ENCODE measurements at places on chromosomes 2 and 18.

DNA sequence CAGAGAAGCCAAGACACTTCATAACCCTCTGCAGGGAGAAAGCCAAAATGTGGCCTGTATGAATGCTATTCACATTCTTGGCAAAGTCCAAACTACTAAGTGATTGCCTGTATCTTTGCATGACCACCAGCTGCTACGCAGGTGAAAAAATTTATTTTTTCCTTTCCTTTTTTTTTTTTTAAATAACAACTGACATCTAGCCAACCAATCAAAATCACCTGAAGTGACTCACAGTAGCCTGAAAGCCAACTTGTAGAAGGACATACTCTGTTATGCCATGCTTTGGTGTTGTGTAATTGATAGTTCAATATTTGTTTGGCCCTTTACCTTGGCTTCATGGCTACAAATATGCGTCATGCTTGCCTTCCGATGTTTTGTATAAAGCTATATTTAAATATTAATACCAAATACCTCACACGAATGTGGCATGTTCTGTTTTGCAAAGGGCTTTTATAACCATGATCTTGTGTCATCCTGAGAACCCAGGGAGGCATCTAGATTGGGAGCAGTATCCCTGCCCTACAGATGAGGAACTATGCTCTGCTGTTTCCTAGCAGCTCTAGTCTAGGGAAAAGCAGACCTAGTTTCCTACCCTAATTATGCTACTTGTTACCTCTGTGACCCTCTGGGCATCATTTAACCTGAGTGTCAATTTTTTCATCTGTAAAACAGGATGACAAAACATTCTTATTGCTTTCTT, 102.1 kb downstream of the MYOM1 start:
- DNase-seq: no peak

DNA sequence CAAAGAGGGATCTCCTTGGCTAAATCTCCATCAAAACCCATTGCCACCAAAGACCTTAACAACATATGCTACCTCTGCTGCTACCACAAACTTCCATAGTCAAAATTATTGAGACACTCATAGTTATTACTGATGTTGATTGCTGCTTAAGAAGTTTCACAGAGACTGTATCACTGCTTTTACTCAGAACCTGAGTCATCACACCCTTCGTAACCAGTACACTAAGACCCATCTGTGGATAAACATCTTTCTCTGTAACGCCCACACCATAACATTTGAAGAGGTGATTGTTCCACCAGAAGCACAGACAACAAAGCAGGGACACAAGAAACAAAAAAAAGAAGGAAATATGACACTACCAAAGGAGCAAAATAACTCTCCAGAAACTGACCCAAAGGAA, 1563.1 kb downstream of the LRP1B start:
- no peak for DNase-seq

DNA sequence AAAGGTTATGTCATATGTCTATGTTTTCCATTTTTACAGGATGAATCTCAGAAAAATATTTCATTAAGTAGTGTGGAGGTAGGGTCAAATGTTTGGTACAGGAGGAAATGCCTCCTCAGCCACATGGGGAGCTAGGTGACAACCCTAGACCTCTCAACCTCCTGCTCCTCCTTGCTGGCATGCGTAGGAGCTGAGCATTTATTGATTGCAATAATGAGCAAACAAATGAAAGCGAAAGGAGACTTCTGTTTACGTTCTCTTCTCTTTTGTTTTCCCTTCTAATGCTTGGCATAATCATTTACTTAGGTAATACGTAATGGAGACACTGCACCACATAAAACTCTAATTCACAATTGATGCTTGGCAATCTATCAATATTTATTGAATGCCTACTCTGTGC, 95.1 kb upstream of the CCBE1 start:
- DNase-seq: no peak

DNA sequence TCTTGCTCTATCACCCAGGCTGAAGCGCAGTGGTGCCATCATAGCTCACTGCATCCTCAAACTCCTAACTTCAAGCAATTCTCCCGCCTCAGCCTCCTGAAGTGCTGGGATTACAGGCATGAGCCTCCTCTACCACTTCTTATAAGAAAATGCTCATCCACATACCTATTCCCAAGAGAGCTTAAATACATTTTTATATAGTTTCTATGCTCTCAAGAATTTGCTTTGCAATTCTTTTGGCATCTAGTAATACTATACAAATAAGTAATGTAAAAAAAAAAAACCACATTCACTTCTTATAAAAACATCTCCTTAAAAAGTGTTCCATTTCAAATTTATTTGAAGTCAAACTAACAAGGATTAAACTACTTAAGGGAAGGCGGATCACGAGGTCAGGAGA, 197.3 kb downstream of the DNAH7 start:
- DNase-seq: peak; percentile 6

GRCh38 chr18:7202169-7202568, 28.7 kb upstream of the LRRC30 start:
- no peak for DNase-seq

Measured in EH (cell line).